SJSA1 (cell line): ENCODE measurements at places on chromosomes 2 and 18. TPM values are rescaled to one million over a fixed set of nuclear protein-coding genes. Genes with fewer than 3 reads are reported as not detected.

Gene ZNF385B
- not detected in 2 replicates for total RNA-seq

Gene SLC14A1
- total RNA-seq = 5.1 and 7.8 TPM in 2 replicates

Gene AGBL5
- 22.8 and 32.7 TPM in 2 replicates for total RNA-seq

Gene ALPI
- total RNA-seq = not detected in 2 replicates

Gene HOXD1
- total RNA-seq = not detected in 2 replicates

Gene TEX44
- not detected in 2 replicates for total RNA-seq

Gene BOLA3
- 130 and 179 TPM in 2 replicates for total RNA-seq

Gene AQP12A
- total RNA-seq = not detected in 2 replicates

Gene FBXO48
- total RNA-seq = 0.60 and 0.74 TPM in 2 replicates

Gene DSC2
- 1.3 and 1.6 TPM in 2 replicates for total RNA-seq

Gene TTN
- total RNA-seq = 0.03 TPM in 1 of 2 replicates, not detected in the other

Gene CAPN14
- 0.41 TPM in 1 of 2 replicates, not detected in the other for total RNA-seq
